C1 segment of cervical spinal cord (tissue), 14 donors: ENCODE measurements at places on chromosomes 6 and 20.

DNA sequence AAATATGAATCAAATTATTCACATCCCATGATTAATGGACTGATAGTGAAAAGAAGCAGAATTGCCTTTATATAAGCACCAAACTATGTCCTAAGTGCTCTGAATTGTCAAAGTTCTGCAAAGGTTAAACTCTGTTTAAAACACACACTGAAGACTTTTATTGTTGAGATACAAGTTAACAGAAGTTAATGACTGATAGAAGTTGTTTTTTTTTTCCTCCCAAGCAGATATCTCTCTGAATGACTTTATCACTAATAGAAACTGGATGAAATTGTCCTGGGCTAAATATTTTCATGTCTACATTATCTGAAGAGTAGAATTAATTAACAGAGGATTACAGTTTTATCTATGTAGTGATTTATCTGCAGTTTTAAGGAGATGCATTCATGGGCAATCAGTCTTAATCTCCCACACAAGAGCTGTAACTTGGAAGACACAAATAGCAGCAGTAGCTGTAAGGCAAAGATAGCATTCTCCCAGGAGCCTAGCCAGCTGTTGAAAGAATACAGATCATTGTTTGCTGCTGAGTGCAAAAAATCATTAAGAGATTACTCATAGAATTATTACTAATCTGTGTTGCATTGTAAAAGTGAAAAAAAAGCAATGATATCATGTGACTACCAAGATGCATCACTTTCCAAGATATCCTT is 49.9 kb downstream of the BMP5 start:
- no peak for DNase-seq

GRCh38 chr6:151917531-151918329 is 110.2 kb downstream of the ESR1 start:
- DNase-seq, result no peak

GRCh38 chr6:33075568-33076405 is at the start of gene HLA-DPB1:
HLA-DPB1 (plus strand) TSS chr6:33075990; CDS start chr6:33076042, 52 bp downstream.
- DNase-seq, result no peak

- no peak for DNase-seq
Measured at GRCh38 chr20:35200267-35200666, 26.2 kb upstream of the MMP24 start.

- DNase-seq, result no peak
Measured at GRCh38 chr6:106101466-106101865, 15.3 kb downstream of the PRDM1 start.

- DNase-seq, result no peak
Measured at GRCh38 chr6:106216527-106216926, 109.0 kb downstream of the ATG5 start.

DNA sequence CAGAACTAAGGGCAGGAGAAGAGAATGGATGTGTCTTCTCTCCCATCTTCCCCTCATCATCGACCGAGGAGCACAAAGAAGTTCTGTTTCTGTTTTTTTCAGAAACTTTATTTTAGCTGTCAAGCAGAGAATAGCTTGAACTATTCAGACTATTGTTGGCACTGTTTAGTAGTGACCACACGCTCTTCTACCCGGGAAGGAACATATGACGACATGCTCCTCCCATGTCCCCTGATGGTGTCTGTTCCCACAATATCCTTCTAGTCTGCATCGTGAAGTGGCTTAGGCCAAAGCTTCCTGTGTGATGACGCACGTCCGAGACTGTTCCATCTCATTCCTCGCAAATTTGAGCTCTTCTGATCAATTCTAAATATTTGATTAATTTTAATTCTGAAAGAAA is 27.2 kb upstream of the KIF25 start:
- no peak for DNase-seq

GRCh38 chr6:124546601-124547000 is 415.6 kb upstream of the RNF217 start:
- DNase-seq, result peak; percentile 1

- DNase-seq, result no peak
Measured at GRCh38 chr6:52297433-52297832, 12.9 kb upstream of the MCM3 start.
